ENCODE measurements at places on chromosomes 11 and 22. TPM values are rescaled to one million over a fixed set of nuclear protein-coding genes. Genes with fewer than 3 reads are reported as not detected.

SLC22A6 gene
- total RNA-seq = not detected

SYT13 gene
- not detected for total RNA-seq

SLC22A8 gene
- not detected for total RNA-seq

GGTLC2 gene
- not detected for total RNA-seq

ROBO4 gene
- total RNA-seq = not detected
